ENCODE measurements at places on chromosomes 6 and 20.

GRCh38 chr6:126180585-126180984 lies 159.3 kb upstream of the CENPW start:
- H3K4me3 ChIP-seq, result no peak overlapping the region
- H3K4me1 ChIP-seq, result no peaks in the 10 kb centered on the region
- no peaks in the 10 kb centered on the region for H3K36me3 ChIP-seq

GRCh38 chr20:2696646-2697045 lies 4.1 kb downstream of the EBF4 start:
- H3K4me1 ChIP-seq, result peaks cover 14% of the 10 kb centered on the region
- H3K27me3 ChIP-seq, result no peaks in the 10 kb centered on the region
- DNase-seq, result no peak
- no peak overlapping the region for H3K4me3 ChIP-seq
- no peaks in the 10 kb centered on the region for H3K36me3 ChIP-seq

- H3K36me3 ChIP-seq, result no peaks in the 10 kb centered on the region
- H3K4me3 ChIP-seq, result no peak overlapping the region
- DNase-seq, result no peak
- no peak overlapping the region for H3K27ac ChIP-seq
- H3K27me3 ChIP-seq, result no peaks in the 10 kb centered on the region
Observed at GRCh38 chr6:135163440-135163738, 17.7 kb upstream of the MYB start.

DNA sequence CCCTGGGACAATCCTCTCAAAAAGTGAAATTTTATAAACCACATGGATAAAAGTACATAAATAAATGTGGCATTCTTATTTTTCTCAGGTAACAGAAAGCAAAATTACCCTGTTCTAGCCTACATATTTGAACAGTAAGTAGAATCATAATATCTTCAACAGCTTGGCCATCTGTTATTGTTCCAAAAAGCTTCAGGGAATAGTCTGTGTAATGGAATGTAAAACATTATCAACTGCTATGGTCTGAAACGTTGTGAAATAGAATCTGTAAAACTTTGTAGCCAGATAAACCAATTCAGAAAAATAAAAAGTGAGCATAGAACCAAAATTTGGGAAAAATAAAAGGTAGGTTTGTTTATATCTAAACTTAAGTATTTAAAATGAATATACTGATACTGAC lies 114.7 kb downstream of the THEMIS start:
- H3K4me3 ChIP-seq, result no peak overlapping the region
- no peaks in the 10 kb centered on the region for H3K36me3 ChIP-seq
- no peaks in the 10 kb centered on the region for H3K27me3 ChIP-seq
- DNase-seq, result no peak
- H3K4me1 ChIP-seq, result no peaks in the 10 kb centered on the region

DNA sequence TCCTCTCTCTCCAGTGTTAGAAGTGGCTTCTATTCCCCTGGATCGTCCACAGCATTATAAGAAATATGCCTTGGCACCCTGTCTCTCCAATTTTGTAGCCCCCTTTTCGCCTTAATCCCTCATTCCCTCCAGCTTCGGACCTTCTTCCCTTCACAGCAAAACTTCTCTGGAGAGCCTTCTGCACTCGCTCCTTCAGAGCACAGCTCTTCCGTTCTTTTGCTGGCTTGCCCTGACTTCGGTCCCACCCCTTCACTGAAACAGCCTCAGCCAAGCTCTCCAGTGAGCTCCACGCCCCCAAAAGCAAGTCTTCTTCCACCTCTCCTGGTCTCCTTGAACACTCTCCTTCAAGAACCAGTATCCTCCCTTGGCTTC lies 134.7 kb upstream of the RNF24 start:
- peak overlapping the region; percentile 83 for H3K4me3 ChIP-seq
- peak overlapping the region; percentile 10 for H3K27ac ChIP-seq
- DNase-seq, result no peak
- no peaks in the 10 kb centered on the region for H3K27me3 ChIP-seq

DNA sequence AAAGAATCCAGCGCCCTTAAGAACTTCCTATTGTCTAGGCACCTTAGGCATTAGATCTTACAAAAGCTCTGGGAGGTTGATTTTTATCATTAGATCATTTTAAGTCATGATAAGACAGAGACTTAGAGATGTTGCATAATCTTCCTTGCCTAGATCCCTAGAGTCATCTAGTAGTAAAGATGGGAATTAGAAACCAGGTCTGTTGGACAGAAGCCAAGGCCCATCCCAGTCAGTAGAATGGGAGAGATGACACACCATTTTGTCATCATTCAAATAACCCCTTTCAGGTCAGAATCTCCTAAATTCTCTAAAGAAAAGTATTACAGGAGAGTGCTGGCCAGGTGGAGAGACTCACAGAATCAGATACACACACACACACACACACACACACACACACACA lies 579.1 kb downstream of the BMP2 start:
- no peak for DNase-seq
- no peak overlapping the region for H3K27ac ChIP-seq
- H3K36me3 ChIP-seq, result no peaks in the 10 kb centered on the region
- no peaks in the 10 kb centered on the region for H3K4me1 ChIP-seq

DNA sequence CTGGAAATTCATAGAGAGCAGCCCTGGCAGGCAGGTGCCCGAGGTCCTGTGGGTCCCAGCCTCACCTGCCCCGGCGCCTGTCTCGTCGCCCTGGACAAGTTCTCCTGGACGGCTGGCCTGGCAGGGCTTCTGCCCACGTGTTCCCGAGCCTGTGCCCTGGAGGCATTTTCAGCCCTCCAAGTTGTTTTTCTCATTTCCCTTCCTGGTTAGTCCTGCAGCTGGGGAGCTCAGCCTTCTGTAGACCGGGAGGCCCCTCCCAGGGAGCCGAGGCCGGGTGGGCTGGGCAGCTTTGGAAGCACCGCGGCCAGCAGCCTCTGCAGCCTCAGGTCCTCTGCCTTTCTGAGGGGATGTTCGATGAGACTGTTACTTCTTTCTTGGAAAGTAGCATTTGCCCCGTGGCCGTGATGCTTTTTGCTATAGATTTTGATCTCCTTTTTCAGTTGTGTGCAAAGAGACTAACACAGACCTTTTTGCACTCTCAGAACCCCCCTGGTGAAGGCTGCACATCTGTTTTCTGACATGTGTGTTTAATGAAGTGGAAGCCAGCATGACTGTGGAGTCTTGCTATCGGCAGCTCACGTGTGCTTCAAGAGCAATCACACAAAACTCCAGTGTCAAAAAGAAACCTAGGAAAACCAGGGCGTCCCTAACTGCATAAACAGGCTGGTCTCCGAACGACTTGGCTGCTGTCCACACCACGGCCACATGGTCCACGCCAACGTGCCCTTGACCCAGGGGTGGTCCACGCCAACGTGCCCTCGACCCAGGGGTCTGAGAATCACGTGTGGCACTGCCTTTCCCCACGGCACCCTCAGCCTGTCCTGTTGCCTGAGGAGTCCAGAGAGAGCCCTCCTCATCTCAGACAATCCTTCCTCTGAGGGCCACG lies 207.5 kb downstream of the SMOC2 start:
- no peaks in the 10 kb centered on the region for H3K27me3 ChIP-seq
- peaks cover 4% of the 10 kb centered on the region for H3K4me1 ChIP-seq
- no peak overlapping the region for H3K27ac ChIP-seq
- no peak overlapping the region for H3K4me3 ChIP-seq

DNA sequence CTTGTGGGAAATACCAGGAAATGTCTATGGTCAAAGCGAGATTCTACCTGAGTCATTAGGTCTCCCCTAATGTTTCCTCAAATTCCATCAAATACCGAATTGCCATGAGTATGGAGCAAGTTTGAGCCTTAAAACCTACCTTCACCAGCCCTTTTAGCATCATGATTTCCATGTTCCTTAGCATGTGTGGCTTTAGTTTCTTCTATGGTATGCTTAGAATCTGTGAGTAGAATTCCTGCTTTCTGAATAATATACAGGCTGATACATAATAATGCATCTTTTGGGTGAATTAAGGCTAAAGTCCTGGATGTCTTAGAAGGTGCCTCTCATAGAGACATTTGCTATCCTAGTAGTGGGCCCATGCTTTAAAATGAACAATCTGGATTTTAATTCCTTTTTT lies 32.0 kb downstream of the TSPYL4 start:
- no peak overlapping the region for H3K4me3 ChIP-seq
- no peak for DNase-seq
- peaks cover 8% of the 10 kb centered on the region for H3K36me3 ChIP-seq
- H3K4me1 ChIP-seq, result no peaks in the 10 kb centered on the region
- no peaks in the 10 kb centered on the region for H3K27me3 ChIP-seq

DNA sequence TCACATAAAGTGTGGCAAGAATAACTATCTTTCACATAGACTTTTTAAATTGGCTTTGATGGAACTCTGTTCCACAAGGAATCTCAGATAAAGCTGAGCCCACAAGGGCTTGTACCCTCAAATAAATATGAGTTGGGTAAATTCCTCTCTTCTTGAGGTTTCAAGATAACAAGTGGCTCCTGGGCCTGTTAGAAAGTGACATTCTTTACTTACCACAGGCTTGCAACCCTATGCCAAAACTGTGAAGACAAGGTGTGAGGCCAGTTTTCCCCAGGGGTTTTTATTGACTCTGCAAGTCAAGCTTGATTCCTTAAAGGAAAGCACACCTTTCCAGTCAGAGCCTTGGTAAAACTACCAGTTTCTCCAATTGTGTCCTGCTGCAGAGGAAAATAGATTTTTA lies 664.8 kb upstream of the GJE1 start:
- no peak overlapping the region for H3K4me3 ChIP-seq
- H3K27ac ChIP-seq, result peak overlapping the region; percentile 40

DNA sequence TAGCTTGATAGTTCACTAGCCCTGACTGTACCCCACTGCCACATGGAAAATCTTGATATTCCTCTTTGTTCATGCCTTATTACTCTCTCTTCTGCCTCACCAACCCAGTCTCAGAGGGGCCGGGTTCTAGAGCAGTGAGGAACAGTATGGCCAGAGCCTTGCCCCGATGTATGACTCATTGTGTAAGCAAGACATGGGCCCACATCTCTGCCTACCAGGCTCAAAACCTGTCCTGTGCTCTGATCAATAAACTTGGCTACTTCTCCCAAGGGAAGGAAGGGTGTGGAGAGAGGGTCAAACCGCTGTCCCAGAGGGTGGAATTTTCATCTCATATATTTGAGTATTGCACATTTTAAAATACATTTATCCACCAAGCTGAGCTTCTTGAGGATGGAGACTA lies 91.7 kb downstream of the DNAH8 start:
- H3K27me3 ChIP-seq, result no peaks in the 10 kb centered on the region
- H3K4me1 ChIP-seq, result no peaks in the 10 kb centered on the region
- H3K4me3 ChIP-seq, result no peak overlapping the region
- no peaks in the 10 kb centered on the region for H3K36me3 ChIP-seq

GRCh38 chr6:160139420-160139851 lies 17.8 kb downstream of the SLC22A1 start:
- H3K4me1 ChIP-seq, result peaks cover 48% of the 10 kb centered on the region
- H3K36me3 ChIP-seq, result no peaks in the 10 kb centered on the region
- H3K27me3 ChIP-seq, result no peaks in the 10 kb centered on the region
- no peak for DNase-seq
- H3K27ac ChIP-seq, result peak overlapping the region; percentile 87

DNA sequence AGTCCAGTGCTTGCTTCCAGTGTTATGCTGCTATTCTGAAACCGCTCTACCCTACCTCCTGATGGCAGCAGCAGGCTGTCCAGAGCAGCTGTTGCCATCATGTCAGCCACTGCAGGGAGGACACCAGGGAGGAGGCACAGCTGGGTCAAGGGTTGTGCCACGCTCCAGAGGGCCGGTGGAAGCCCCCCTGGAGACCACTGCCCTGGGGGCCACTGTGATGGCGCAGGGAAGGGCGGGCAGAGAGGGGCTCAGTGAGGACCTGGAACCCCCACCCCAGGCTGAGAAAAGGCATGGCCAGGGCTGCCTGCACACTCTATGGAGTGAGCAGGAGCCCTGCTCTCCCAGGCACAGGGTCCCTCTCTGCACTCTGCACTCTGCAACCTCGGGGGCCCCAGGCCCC lies 271.3 kb upstream of the BTBD3 start:
- H3K4me3 ChIP-seq, result no peak overlapping the region
- no peaks in the 10 kb centered on the region for H3K4me1 ChIP-seq

- no peak overlapping the region for H3K27ac ChIP-seq
- H3K36me3 ChIP-seq, result no peaks in the 10 kb centered on the region
- DNase-seq, result no peak
- no peak overlapping the region for H3K4me3 ChIP-seq
- H3K27me3 ChIP-seq, result no peaks in the 10 kb centered on the region
- H3K4me1 ChIP-seq, result no peaks in the 10 kb centered on the region
Observed at GRCh38 chr20:34164381-34164984, 52.4 kb upstream of the EIF2S2 start.

GRCh38 chr20:57582432-57583288 lies 21.8 kb downstream of the PCK1 start:
- DNase-seq, result peak; percentile 74
- H3K4me3 ChIP-seq, result peak overlapping the region; percentile 32
- peaks cover 18% of the 10 kb centered on the region for H3K27me3 ChIP-seq
- H3K27ac ChIP-seq, result peak overlapping the region; percentile 87
- H3K4me1 ChIP-seq, result peaks cover 21% of the 10 kb centered on the region
- H3K36me3 ChIP-seq, result no peaks in the 10 kb centered on the region

DNA sequence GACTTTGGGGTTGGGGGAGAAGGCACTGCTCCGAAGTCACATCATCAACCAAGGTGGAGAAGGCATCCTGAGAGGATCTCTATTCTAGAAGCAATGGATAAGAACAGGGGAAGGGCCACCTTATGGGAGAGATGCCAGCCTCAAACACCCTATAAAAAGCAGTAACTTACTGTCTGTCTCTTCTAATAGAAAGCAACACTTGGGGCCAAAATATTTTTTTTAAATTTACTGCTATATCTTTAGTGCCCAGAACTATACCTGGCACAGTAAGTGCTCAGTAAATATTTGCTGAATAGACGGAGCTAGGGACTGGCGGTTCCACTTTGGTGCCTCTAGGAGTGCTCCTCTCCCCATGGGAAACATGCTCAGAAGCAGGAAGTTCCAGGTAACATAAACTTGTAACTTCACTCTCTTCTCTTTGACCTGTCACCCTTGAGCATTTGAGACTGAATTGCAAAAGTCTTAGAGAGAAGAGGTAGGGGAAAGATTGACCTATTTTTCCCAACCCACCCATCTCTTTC lies 807 bp upstream of the OTOR start:
- H3K27me3 ChIP-seq, result no peaks in the 10 kb centered on the region
- no peak for DNase-seq
- H3K36me3 ChIP-seq, result no peaks in the 10 kb centered on the region
- H3K27ac ChIP-seq, result no peak overlapping the region
- no peaks in the 10 kb centered on the region for H3K4me1 ChIP-seq

GRCh38 chr20:44705364-44706094 lies 9.6 kb upstream of the CCN5 start:
- H3K27ac ChIP-seq, result peak overlapping the region; percentile 94
- H3K27me3 ChIP-seq, result no peaks in the 10 kb centered on the region
- peak; percentile 51 for DNase-seq
- H3K4me1 ChIP-seq, result peaks cover 59% of the 10 kb centered on the region
- no peak overlapping the region for H3K4me3 ChIP-seq

DNA sequence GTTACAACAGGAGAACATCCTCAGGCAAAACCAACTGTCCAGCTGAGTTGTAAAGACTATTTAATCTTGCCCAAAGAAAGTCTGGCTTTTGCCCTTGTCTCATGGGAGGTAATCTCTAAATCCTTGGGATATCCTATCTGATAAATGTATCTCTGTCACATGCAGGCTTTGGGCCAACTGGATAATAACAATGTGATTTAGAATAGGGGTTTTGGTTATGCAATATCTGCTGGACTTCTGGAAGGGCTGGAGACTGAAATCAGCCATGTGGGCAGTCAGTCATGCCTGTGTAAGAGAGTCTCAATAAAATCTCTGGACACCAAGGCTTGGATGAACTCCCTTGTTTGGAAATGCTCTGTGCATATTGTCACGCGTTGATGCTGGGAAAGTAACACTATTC lies 56.3 kb upstream of the PRL start:
- no peaks in the 10 kb centered on the region for H3K4me1 ChIP-seq
- DNase-seq, result no peak
- no peak overlapping the region for H3K27ac ChIP-seq
- H3K36me3 ChIP-seq, result no peaks in the 10 kb centered on the region
- H3K4me3 ChIP-seq, result no peak overlapping the region
- H3K27me3 ChIP-seq, result no peaks in the 10 kb centered on the region

All from tibial artery (tissue), 4 donors.